ENCODE measurements at places on chromosomes 3 and 15.

GRCh38 chr3:176349706-176350105 lies 847.6 kb downstream of the TBL1XR1 start:
- DNase-seq = no peak

DNA sequence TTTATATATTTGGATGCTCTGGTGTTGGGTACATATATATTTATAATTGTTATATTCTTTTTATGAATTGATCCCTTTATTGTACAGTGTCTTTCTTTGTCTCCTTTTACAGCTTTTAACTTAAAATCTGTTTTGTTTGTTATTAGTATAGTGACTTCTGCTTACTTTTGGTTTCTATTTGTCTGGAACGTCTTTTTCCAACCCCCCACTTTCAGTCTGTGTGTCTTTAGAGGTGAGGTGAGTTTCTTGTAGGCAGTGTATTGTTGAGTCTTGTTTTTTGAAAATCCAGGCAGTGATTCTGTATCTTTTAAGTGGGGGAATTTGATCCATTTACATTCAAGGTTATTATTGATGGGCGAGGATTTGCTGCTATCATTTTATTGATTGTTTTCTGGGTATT lies 62.0 kb downstream of the AP4E1 start:
- DNase-seq = no peak

DNA sequence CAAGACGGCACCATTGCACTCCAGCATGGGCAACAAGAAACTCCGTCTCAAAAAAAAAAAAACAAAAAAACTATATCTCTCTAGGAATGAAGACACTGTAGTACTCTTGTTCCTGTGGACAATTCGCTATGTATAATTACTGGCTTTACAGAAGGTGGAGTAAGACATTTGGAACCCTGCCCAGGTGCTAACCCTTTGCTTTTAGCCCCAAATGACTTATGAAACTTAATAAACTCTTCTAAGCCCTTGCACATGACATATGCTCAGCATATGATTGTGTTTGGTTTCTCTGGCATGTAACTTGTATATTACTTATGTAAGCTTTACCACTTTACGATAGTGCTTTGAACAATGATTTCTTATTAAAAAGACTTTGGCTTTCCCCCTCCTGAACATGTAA lies 27.3 kb upstream of the PRTG start:
- DNase-seq = no peak

- no peak for DNase-seq
Observed at GRCh38 chr3:24834442-24834841, 339.8 kb upstream of the THRB start.

DNA sequence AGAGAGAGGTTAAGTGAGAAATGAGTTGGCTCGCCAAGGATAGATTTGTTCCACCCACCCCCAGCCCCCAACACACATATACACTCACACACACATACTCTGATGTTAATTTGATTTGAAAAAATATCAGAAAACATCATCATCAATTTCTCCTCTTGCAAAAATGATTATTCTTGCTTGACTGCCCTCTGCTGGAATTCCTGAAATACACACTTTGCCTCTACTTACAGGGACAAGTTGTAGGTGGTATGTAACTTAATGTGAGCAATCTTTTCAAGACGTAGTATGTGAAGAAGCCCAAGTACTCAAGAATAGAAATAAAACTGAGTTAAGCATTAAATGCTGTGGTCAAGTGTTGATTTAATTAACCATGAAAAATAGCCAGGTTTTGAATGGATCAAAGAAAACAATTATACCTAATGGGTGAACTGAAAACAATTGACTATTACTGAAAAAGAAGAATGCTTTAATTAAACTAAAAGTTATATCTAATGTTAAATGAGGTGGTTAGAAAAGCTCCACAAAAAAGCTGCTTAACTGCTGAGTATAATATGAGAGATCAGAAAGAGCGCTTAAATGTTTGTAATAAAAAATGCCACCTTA lies 46.6 kb upstream of the MDFIC2 start:
- DNase-seq = no peak

GRCh38 chr15:98865397-98866339 lies 141.9 kb downstream of the PGPEP1L start:
- DNase-seq = no peak

DNA sequence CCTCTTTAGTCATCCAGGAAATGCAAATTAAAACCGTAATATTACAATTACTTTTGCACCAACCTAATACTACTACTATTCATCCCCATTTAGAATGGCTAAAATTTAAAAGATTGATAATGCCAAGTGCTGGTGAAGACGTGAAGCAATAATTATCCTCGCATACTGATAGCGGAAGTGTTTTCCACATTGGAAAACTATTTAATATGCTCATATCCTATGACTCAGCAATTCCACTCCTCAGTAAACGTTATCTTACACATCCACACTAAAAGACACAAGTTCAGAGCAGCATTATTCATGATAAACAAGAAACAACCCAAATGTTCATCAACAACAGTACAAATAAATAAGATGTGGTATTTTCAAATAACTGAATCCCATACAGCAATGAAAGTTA lies 70.6 kb downstream of the VPS13C start:
- no peak for DNase-seq

- no peak for DNase-seq
Observed at GRCh38 chr3:33868309-33868708, 69.9 kb downstream of the PDCD6IP start.

GRCh38 chr3:128973988-128974564 lies 19.8 kb downstream of the CFAP92 start:
- no peak for DNase-seq

DNA sequence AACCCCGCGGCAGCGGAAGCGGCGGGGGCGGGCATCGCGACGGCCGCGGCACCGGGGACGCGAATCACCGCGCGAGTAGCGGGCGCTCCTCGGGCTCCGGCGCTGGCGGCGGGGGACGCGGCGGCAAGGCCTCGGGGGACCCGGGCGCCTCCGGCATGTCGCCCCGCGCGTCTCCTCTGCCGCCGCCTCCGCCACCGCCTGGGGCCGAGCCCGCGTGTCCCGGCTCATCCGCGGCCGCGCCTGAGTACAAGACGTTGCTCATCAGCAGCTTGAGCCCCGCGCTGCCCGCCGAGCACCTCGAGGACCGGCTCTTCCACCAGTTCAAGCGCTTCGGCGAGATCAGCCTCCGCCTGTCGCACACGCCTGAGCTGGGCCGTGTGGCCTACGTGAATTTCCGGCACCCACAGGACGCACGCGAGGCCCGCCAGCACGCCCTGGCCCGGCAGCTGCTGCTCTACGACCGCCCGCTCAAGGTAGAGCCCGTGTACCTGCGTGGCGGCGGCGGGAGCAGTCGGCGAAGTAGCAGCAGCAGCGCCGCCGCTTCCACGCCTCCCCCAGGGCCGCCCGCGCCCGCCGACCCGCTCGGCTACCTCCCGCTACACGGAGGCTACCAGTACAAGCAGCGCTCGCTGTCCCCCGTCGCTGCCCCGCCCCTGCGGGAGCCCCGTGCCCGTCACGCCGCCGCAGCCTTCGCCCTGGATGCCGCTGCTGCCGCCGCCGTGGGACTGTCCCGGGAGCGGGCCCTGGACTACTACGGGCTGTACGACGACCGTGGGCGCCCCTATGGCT lies 675 bp downstream of the RBM15B start:
- DNase-seq = no peak

All from NCI-H1930 (cell line).